Right lung (tissue), 10 donors: ENCODE measurements at places on chromosomes 1 and 21. TPM values are rescaled to one million over a fixed set of nuclear protein-coding genes. Genes with fewer than 3 reads are reported as not detected.

Gene PLA2G2C
- polyA plus RNA-seq, result 0.11 TPM

Gene TARS2
- 25.1 TPM for polyA plus RNA-seq

Gene TBX15
- polyA plus RNA-seq, result 0.30 TPM

Gene PODN
- polyA plus RNA-seq, result 14.0 TPM

Gene LIN28A
- polyA plus RNA-seq, result 0.08 TPM

Gene HAO2
- polyA plus RNA-seq, result 0.14 TPM

Gene SYPL2
- polyA plus RNA-seq, result 9.0 TPM

Gene ADGRB2
- polyA plus RNA-seq, result 16.6 TPM

Gene SWT1
- polyA plus RNA-seq, result 12.5 TPM

Gene GJA4
- 36.9 TPM for polyA plus RNA-seq

Gene FCN3
- 17.4 TPM for polyA plus RNA-seq

Gene LYPD8
- polyA plus RNA-seq, result not detected

Gene GABRD
- polyA plus RNA-seq, result 17.2 TPM
